ENCODE measurements at places on chromosomes 3 and 15.

DNA sequence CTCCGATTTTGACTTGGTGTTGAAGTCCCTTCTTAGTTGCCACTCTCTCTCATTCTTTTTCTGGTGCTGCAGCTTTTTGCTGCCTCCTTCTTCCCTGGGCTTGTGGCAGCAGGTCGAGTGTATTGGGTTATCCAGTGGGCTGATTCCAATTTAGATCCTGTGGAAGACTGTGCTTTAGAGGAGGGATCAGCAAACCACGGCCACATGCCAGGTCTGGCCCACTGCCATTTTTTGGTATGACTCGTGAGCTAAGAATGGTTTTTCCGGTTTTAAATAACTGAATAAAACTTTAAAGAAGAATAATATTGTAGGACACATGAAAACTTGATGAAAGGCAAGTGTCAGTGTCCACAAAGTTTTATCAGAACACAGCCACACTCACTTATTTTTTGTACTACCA is 330.5 kb downstream of the ROBO2 start:
- DNase-seq: no peak

DNA sequence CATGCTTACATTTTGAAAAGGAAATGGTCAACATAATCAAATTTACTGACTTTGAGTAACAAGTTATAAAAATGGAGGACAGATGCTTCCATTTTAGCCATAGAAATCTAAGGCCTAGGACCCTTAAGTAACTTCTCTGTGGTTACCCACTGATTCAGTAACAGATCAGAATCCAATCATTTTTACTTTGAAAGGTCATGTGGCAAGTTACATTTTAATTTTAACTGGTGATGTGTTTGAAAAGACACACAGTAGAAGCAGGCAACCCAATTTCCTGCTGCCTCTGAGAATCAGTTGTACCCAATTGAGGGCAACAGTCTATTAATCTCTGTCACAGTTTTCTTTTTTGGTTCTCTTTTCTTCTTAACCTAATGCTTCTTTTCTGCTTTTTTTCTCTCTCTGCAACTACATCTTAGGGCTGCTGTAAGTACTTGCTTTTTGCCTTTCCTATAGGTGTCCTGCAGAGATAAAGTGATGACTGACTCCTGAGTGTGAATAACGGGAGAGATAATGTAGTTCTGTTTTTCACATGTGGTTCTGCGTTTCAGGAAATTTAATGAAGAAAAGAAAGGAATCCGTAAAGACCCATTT is 3.3 kb downstream of the ZWILCH start:
- no peak for DNase-seq

- DNase-seq: no peak
These were observed 261.9 kb upstream of the ICE2 start for GRCh38 chr15:60740787-60741354.

- no peak for DNase-seq
These were observed 132.0 kb downstream of the ARNT2 start for GRCh38 chr15:80536231-80536630.

DNA sequence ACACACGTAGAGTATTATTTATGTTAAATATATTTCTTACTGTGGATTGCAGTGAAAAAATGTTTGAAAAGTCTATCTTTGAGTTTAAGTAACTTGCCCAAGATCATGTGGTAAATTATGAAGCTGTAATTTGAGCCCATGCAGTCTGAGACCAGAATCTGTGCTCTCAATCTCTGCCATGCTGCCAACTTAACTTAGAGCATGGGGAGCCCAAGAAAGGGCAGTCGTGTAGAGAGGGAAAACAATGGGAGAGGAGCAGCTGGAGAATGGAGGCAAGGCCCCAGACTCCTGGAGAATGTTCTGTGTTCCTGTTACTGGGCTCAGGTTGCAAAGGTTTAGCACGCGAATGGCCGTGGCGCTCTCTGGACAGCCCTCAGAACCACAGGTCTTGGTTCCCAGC is 311.6 kb upstream of the RASGRP1 start:
- DNase-seq: no peak

DNA sequence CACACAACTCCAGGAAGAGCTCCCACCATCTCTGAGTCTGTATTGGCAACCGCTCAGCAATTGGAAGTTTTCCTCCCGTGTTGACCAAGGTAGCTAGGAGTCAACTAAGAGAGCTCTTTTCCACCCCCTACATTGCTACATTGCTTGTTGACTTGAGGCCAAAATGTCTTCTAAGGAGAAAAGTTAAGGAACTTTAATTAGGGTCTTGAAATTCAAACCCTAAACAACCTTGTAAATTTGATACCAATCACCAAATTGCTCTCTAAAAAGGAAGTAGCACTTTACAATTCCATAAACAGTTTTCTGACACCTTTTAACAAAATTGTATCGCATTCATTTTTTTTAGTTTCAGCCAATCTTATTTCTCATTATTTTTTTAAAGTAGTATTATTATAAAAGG is 35.5 kb upstream of the ST3GAL6 start:
- no peak for DNase-seq

GRCh38 chr3:53163444-53164387 is 2.7 kb downstream of the PRKCD start:
- no peak for DNase-seq

DNA sequence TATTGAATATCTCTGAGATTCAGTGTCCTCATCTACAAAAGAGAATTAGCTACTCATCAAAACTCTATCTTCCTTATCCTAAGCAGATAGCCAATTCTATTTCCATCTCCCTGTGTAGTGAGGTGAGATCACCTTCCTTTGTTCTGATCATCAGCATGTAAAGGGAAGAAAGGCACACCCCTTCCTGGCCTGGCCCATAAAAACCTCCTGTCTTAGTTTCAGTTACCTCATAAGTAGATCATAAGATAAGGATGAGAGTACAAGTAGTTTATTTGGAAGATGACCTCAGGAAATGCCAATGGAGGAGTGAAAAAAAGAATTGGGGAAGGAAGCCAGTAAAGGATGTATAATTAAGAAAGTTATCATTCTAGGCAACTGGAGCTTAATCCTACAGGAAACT is 114.5 kb upstream of the GADL1 start:
- no peak for DNase-seq

Measured in nucleus accumbens (tissue), 56 donors.